Pancreas (tissue), 10 donors: ENCODE measurements at places on chromosomes 11 and 22. TPM values are rescaled to one million over a fixed set of nuclear protein-coding genes. Genes with fewer than 3 reads are reported as not detected.

- DNase-seq = no peak
- H3K36me3 ChIP-seq = no peaks in the 10 kb centered on the region
- no peak overlapping the region for H3K4me3 ChIP-seq
- H3K27me3 ChIP-seq = no peaks in the 10 kb centered on the region
- H3K27ac ChIP-seq = no peak overlapping the region
- H3K4me1 ChIP-seq = no peaks in the 10 kb centered on the region
Measured at GRCh38 chr11:86644291-86644690, 28.1 kb downstream of the ME3 start.

DNA sequence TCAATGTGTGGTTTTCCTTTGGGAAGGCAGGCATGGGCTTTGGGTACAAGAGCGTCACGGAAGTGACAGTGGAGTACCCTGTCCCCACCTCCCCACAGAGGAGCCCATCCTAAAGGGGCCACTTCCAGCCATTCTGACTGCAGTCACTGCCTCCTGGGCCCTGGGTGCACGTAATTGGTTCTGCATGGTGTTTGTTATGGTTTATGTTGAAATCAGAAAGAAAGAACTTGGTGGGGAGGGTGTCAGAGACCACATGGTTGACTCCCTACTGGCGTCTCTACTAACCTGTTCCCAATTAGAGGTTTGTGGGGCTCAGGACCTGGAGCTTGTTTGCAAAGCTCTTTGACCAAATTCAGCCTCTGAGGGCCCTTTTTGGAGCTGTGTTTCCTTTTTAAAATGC, 40.8 kb downstream of the RIBC2 start:
- H3K27me3 ChIP-seq = no peaks in the 10 kb centered on the region
- H3K4me1 ChIP-seq = no peaks in the 10 kb centered on the region
- H3K36me3 ChIP-seq = no peaks in the 10 kb centered on the region

Gene SERPIND1
- 0.35 TPM for total RNA-seq

Gene ST14
- total RNA-seq = 43.9 TPM

Gene PIK3IP1
- 5.6 TPM for total RNA-seq
